ENCODE measurements at places on chromosomes 6 and 20.

DNA sequence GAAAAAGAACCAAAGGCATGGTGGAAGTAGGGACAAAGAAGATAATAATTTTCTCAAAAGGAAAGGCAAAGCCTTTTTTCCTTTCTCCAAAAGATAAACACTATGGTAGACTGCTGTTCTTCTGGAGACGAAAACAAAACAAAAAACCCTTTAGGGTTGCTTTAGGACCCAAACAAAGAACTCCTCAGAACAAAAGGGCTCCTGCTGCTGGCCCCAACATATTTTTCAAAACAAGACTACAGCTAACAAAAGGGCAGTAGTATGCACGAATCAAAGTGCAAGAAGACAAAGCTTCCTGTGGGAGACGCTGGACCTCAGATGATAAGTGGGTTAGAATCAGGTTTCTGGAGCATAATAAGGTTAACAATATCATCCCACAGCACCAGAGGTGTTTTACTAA, 15.8 kb downstream of the NCOA5 start:
- DNase-seq: no peak

- DNase-seq: no peak
Measured at GRCh38 chr6:43328528-43328927, 19.9 kb upstream of the CRIP3 start.

DNA sequence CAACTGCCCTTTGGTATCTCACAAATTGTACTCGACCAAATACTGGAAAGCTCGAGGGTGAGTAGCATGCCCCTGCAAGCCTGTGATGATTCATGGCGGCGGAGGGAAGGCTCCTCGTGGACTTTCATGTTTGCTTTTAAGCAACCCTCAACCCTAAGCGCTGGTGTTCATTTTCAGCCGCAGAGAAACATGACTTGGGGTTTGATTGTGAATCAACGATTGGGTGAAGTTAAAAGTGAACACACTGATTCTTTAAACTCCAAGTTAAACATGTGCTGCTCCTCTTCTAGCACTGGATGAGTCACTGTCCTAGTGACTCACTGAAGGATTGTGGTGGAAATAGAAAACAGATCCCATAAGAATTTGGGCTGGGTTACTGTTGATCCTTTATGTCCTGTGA, 8.3 kb downstream of the CD109 start:
- DNase-seq: peak; percentile 77

GRCh38 chr6:157868835-157869234, 45.8 kb downstream of the SNX9 start:
- no peak for DNase-seq

DNA sequence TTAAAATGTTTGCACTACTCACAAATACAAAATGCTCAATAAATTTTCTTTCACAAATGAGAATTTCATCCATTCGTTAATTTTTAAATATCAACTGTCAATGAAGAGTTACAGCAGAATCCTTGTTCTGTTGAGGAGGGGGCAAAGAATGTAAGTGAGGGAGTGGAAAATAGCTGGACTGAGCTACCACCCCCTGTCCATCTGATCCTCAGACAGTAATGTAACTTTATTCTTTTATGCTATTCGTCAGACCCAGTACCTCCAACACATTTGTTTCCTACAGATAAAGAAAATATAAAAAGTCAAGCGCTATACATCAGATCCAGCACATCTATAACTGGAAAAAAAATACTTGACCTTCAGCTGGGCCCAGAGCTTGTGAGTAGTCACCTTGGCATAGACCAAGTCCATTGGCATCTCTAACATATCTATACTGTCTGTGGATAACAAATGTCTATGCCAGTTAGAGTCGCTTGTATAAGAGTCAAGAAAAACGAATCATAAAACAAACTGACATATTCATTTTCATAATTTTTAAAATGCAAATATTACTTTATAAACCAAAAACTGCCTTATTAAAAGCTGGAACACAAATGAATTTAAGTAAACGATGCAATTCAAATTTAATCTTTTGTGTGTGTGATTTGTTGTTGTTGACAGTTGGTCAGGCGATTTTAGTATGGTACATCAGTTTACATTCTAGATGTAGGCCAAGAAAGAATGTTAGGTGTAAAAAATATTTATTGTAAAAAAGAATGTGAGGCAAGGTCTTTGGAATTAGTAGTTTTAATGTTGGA, 57.2 kb upstream of the HFE start:
- DNase-seq: no peak

GRCh38 chr6:56329271-56330050, 82.1 kb upstream of the COL21A1 start:
- DNase-seq: no peak

DNA sequence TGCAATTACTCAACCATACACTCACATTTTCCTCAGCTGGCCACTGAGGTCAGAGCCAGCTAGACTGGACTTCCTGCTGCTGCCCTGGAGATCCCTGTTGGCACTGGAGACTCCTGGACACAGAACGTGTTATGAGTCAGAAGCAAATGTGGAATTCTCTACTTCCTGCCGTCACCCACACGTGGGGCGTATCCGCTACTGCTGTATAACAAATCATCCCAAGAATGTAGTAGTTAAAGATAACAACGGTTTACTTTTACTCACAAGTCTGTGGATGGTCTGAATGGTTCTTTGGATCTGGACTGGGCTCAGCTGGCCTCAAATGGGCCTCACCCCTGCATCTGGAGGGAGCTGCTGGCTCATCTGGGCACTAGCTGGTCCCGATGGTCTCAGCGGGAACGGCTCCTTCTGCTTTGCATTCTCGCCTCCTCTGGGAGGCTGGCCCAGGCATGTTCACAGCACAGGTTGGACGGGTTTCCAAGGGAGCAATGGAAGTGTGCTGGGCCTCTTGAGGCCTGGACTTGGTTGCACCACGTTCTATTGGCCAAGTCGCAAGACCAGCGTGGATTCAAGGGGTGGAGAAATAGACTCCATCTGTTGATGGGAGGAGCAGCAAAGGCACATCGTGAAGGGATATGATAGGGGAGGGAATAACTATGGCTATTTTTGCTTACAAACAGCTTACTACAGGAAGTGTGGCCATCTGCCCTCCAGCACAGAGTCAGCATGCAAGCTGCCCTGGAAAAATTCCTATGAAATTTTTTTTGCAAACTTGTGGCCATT, 118.5 kb downstream of the SNX5 start:
- no peak for DNase-seq

DNA sequence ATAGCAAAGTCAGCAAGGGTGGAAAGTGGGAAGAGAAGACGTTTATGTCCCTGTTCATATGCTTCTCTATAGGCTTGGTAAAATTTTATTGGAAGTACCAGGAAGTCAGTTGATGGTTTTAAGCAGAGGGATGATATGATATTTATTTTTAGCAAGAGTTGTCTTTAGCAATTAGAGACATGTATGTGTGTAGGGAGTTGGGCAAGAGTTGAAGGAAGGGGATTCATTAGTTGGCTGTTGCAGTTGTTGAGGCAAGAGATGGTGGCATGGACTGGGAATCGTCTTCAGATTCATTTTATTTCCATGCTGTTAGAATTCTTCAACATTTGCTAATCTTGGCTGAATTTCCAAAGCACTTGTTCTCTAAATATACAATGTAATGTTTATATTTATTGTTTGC, 85.6 kb downstream of the QKI start:
- no peak for DNase-seq

- DNase-seq: no peak
Measured at GRCh38 chr20:35007413-35007812, 51.7 kb downstream of the MYH7B start.
